ENCODE measurements at places on chromosomes 5 and 9.

DNA sequence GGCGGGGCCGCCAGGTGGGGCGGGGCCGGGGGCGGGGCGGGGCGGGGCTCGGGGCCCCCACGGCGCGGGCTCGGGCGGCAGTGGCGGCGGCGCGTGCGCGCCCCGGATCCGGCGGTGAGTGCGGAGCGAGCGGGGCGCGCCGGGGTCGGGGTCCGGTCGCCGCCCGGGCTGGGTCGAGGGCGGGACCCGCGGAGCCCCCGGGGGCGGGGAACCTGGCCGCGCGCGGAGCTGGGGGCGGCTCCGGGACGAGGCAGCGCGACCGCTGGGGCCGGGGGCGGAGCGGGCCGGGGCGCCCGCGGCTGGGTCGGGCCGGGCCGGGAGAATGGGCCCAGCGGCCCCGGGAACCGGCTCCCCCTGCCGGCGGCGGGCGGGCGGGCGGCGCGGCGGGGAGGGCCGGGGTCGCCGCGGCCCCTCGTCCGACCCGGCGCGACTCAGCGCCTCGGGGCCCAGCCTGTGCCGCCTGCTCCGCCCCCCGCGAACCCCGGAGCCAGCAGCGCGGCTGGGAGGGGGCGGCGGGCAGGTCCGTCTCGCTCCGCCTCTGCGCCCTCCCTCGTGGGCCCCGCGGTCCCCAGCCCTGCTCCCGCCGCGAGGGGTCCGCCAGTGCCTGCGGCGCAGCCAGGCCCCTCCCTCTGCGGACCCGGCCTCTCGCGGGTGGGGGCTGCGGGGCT is 3.1 kb downstream of the EGFL7 start:
- DNase-seq: no peak

GRCh38 chr9:14273696-14274121 is 40.2 kb downstream of the NFIB start:
- no peak for DNase-seq

DNA sequence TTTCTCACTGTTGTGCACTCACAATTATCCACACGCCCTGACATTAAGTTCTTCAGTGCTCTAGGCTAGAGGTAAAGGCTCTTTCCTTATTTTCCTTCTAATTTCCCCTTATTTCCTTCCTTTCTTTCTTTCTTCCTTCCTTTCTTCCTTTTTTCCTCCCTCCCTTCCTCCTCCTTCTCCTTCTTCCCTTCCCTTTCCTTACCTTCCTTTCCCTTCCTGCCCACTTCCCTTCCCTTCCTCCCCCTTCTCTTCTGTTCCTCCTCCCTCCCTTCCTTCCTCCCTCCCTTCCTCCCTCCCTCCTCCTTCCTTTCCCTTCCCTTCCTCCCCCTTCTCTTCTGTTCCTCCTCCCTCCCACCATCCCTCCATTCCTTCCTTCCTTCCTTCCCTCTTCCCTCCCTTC is 317.0 kb upstream of the IRX1 start:
- no peak for DNase-seq

DNA sequence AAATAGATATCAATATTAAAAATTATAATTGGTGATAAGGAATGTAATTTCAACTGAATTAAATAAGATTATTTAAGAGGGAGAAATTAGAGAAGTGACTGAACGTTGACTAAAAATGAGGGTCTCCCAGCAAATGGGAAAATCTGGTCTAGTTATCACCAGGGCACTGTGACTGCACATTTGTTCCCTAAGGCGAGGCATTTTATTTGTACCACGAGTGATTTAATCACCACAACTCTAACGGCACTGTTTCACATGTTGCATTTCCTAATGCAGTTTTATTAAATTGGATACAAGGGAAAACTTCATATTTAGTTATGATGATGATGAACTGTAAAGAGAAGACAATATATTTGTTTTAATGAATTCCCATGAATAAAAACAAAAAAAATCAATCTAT is 26.4 kb upstream of the FAM240B start:
- DNase-seq: no peak

GRCh38 chr5:68778484-68778883 is 315.3 kb upstream of the SLC30A5 start:
- DNase-seq: no peak

- DNase-seq: no peak
Observed at GRCh38 chr5:40606077-40606765, 73.5 kb upstream of the PTGER4 start.

DNA sequence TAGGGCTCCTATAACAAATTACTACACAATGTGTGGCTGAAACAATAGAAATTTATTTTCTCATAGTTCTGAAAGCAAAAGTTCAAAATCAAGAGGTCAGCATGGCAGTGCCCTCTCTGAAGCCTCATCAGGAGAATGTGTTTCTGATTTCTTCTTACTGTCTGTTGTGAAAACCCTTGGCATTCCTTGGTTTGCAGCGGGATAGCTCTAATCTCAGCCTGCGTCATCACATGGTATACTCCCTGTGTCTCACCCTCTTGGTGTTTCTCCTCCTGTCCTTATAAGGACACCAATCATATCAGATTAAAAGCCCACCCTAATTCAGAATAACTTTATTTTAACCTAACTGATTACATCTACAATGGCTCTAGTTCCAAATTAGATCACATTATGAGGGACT is 87.5 kb upstream of the CDH9 start:
- DNase-seq: no peak

- no peak for DNase-seq
Observed at GRCh38 chr9:89755821-89756220, 151.0 kb downstream of the GADD45G start.

- DNase-seq: no peak
Observed at GRCh38 chr5:71621741-71622140, 34.6 kb downstream of the MCCC2 start.

DNA sequence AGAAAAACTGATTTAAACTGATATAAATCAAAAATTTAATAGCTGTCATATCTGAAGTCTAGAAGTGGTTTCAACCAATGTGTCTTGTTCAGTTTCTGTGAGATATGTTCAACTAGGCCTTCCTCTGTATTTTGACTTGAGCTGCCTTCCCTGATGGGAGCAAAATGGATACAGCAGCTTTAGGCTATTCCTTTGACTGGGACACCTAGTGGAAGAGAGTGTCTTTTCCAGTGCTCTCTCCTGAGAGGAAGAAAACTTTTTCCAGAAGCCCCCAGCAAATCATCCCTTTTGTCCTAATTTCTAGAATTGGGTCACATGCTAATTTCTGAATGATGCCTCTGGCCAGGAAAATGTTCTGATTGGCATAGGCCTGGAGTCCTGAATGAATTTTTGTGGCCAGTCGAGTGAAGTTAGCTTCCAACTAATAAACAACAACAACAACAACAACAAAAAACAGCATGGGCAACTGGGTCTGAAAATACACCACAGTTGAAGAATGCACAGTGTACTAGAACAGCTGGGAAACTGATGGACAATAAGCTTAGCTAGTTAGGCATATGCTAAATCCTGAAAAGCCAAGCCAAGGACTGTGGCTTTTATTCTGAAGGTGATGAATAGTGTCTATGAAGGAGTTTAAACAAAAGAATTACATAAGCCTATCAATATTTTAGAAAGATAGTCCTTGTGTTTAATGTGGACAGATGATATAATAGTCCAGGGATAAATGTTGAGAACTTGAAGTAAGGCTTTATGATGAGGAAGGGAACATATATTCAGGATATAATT is 125.7 kb downstream of the FBN2 start:
- DNase-seq: no peak

- DNase-seq: no peak
Observed at GRCh38 chr9:122546196-122546595, 6.7 kb upstream of the OR1N2 start.

DNA sequence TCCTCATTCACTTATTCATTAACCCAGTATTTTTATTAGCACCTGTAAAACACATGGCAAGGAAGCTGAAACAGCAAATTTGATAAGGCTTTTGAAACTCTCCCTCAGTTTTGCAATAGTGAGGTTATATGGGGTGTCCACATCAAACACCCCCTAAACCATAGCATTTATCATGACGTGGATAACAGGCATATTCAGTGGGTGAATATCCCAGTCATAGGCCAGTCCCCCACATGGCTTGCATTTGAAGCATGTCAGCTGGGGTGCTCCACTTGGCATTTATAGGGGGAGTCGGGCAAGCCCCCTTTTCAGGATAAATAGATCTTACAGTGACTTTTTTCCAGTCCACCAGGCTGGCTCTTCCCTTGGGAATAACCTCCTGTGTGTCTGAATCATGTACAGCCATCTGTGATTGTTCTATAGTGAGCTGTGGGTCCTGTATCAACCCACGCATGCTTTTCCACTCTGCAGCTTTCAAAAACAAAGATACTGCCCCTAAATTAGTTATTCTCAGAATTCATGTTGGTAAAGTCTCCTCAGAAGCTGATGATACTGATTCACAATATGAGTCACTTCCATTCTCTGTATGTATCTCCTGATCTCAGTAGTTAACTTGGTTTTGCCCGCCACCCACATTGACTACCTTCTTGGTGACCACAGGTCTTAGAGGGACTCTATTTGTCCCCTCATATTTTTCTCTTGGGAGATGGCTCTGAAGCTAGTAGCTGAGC is 84.4 kb upstream of the SPIN1 start:
- no peak for DNase-seq

DNA sequence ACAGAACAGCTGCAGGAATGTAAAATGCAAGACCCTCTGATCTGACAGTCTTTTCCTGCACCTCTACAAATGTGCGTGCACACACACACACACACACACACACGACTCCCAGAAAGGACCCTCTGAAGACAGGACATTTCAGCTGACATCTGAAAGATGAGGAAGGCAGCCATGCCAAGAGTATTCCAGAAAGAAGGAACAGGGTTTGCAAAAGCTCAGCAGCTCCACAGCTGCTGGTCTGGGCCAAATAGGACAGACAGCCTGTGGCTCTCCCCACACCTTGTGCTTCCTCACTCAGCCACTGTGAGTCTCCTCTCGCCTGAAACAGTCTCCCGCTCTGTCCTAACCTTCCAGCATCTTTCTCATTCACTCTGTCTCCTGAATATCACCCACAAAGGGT is 189.0 kb downstream of the PALM2AKAP2 start:
- DNase-seq: no peak

DNA sequence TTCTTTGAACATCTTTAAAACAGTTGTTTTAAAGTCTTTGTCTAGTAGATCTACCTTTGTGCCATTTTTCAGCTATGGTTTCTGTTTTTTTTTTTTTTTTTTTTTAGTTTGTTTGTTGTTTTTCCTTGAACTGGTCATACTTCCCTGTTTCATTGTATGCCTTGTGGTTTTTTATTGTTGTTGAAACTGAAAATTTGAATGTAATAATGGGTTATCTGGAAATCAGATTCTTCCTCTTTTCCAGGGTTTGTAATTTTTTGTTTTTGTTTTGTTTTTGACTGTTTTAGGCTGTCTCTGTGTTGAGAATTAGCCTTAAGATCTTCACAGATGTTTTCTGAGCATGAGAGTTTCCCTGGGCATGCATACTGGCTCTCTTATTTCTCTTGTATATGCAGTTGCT is 269.6 kb upstream of the DAP start:
- DNase-seq: no peak

DNA sequence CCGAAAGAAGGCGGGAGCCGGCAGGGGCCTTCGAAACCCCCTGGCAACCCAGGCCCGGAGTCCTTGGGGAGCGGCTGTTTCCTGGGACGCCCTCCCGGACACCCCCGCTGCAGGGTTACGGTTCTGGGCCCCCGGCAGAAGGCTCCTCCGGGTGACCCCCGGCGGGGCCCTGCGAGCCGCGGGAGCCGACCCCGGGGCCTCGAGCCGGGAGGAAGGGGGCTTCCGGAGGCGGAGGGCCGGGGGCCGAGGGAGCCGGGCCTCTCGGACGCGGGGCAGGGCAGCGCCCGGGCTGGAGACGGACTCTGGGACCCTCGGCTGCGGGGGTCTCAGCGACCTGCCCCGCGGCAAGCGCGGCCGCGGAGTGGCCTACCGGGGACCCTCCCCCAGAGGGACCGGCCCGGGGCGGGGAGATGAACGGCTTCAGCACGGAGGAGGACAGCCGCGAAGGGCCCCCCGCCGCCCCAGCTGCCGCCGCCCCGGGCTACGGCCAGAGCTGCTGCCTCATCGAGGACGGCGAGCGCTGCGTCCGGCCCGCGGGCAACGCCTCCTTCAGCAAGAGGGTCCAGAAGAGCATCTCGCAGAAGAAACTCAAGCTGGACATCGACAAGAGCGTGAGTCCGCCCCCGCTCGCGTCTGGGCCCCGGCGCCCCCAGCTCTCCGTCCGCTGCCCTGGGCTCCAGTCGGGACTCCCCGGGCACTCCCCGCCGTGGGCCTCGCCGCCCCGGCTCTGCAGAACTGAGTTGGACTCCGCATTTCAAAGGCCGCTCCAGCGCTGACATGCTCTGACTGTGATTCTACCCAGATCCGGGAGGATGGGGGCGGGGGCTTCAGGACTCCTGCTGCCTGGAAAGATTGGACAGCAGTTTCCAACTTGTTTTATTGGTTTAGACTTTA is 645 bp downstream of the SAP30L start:
- peak; percentile 71 for DNase-seq

DNA sequence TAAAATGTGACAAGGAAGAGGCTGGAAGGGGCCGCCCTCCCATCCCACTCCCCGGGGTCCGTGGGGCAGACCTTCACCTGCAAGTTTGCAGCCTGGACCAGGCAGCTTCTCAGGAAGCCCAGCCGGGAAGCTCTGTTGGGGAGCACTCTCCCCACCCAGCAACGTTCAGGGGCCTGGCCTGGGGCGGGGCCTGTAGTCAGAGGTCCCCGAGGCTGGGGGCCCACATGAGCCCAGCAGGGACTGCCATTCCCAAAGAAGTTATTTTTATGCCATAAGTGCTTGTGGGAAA is 32.7 kb upstream of the NOTCH1 start:
- no peak for DNase-seq

DNA sequence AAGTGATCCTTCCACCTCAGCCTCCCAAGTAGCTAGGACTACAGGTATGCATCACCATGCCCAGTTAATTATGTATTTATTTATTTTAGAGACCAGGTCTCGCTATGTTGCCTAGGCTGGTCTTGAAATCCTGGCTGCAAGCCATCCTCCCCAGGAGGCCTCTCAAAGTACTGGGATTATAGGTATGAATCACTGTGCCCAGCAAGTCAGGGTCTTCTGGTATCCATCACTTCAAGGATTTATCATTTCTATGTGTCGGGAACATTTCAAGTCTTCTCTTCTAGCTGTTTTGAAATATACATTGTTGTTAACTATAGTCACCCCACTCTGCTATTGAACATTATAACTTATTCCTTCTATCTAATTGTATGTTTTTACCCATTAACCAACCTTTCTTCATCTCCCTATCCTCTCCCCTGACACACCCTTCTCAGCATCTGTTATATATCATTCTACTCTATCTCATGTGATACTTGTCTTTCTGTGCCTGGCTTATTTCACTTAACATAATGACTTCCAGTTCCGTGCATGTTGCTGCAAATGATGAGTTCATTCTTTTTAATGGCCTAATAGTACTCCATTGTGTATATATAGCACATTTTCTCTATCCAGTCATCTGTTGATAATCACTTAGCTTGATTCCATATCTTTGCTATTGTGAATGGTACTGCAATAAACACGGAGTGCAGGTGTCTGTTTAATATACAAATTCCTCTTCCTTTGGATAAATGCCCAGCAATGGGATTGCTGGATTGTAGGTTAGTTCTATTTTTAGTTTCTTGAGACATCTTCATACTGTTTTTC is 26.4 kb downstream of the UTP15 start:
- no peak for DNase-seq
